ENCODE measurements at places on chromosomes 5 and 9.

GRCh38 chr9:18703151-18703900 is 229.4 kb downstream of the ADAMTSL1 start:
- DNase-seq: no peak

DNA sequence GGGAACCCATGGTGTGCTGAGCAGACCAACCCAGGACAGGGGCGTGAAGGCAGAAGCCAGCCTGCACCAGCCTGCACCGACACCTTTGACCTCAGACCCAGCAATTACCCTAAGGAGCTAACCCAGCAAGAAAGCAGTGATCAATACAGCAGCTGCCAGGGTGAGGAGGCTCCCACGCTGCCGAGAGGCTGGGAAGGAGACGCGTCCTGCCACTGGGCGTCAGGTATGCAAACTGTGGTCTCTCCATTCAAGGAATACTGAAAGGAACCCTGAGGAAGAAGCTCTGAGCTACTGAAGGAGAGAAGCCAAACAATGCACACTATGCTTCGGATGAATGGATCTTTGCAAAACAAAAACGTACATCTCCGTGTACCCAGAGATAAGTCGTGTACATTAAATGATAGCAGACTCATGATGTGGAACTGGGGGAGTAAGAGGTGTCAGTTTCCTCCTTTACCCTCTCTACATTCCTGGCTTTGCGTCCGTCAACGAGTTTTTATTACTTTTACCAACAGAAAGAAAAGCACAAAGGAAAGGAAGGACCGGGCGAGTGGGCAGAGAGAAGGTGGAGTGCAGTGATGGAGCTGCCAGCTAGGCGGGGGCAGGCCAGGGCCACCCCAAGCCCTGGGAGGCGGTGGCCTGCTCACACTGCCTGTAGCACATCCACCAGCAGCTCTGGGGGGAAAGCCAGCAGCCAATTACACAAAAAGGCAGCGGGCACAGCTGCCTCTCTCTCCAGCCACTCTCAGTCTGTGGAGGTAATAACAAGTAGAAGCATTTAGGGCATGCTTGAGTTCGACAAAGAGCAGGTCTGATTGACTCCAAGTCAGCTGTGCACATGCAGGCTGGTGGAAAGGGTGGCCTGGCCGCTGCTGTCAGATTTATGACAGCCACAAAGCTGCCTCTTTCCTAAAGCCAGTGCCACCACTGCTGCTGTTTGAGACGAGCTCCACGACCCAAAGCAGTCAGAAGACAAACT is 29.3 kb downstream of the RASGEF1C start:
- DNase-seq: no peak

GRCh38 chr9:135731454-135731853 is 29.5 kb downstream of the KCNT1 start:
- DNase-seq: no peak

DNA sequence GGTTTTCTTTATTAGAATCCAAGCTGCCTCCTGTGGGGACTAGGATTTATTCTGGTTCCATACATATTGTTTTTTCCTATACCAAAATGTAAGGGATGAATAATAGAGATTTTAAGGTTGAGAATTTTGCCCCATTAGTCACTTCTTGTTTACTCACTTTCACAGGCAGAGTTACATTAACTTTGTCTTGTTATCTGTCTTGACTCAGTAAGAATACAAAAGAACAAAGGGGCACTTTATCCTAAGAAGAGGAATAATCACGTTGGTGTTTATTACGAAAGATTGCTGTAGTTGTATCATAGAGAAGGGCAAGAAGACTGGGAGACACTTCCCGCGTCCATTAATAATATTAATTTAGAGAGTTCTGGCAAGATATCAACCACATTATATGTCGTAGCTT is 599.7 kb upstream of the FTMT start:
- DNase-seq: no peak

- peak; percentile 36 for DNase-seq
These were observed 221.1 kb upstream of the ACTBL2 start for GRCh38 chr5:57703721-57704120.

DNA sequence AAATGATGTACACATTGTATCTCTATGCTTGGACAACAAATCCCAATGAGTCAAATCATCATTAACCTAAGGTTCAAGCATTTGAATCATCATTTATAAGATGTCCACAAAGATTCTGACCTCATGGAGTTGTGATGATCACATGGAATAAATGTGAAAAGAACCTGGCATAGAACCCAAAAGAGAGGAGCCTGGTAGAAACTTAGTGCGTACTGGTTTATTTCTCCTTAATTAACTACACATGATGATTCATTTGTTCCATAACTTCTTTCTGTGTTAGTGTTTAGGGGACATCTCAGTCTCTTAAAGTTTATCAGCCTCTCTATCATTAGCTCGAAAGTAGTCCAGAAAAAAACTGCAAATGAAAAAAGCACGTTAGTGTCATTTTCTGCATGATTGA is 411.6 kb downstream of the BRINP1 start:
- DNase-seq: no peak

GRCh38 chr9:130539420-130540223 is 39.8 kb upstream of the FUBP3 start:
- peak; percentile 16 for DNase-seq

- DNase-seq: no peak
These were observed 381 bp downstream of the MED22 start for GRCh38 chr9:133347515-133347984.

DNA sequence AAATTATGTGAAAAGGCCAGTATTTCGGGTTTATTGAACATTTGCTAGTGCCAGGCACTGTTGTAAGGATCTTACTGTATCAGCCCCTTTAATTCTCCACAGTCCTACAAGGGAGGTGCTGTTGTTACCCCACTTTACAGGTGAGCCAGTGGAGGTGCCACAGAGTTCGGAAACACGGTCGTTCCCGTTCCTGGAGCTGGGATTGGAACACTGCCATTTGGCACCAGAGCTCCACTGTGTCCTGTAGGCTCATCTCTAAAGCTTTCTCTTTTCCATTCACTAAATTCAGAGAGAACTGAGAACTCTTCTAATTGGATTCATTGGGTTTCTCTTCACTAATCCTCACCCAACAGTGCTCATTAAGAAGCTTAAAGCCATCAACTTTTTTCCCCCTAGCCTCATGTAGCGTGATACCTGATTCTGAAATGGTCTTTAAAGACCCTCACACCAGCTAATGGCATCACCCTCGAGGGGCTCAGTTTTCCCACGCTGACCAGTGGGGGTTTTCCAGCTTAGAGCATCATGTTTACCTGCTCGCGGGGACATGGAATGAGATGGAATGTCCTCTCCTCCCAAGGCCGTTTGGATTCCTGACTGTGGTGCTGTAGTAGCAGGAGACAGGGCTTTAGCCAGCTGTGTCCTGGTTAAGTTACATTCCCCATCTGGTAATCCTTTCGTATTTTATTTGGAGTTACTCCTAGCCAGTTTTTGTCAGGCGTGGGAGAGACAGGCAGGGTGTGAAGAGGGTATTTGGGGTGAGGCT is 5.8 kb downstream of the ERGIC1 start:
- DNase-seq: no peak

DNA sequence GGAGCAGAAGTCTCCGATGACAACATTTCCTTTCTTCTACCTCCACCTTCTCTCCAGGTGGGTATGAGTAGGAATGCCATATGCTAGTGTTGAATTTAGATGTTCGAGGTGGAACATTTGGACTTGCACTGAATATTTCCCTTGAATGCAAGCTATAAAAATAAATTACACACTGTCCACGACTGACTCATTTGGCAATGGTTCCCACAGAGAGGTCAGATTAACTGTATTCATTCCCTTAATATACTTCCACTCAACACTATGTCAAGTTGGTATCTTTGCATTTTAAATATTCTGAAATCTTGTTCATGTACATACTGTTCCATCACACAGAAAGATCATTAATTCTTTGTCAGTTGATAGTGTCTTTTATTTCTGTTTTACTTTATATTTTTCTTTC is 222.6 kb upstream of the PIK3R1 start:
- DNase-seq: no peak

- DNase-seq: no peak
These were observed 52.1 kb upstream of the RNU6ATAC start for GRCh38 chr9:134216449-134216951.

DNA sequence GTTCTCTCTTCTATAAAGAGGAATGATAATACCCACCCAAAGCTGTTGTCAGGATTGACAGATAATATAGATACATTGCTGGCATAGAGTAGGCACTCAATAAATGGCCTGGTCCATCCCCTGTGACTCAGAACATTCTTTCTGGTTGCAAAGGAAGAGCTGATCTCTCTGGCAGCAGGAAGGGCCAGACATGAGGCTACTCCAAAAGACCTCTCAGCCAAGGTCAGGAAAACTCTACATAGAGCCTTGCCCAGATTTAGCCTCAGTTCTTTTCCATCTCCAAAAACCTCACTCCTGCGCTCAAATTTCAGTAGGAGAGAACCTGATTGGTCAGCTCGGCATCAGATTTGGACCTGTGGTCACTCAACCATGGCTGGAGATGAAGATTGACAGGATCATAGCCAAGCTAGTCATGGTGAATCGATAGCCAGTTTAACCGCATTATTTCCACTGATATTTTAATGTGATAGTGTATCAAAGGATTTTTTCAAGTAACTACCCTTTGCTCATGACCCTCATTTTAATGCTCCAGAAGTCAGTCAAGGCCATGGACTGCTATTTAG is 319.6 kb downstream of the DRD1 start:
- no peak for DNase-seq

DNA sequence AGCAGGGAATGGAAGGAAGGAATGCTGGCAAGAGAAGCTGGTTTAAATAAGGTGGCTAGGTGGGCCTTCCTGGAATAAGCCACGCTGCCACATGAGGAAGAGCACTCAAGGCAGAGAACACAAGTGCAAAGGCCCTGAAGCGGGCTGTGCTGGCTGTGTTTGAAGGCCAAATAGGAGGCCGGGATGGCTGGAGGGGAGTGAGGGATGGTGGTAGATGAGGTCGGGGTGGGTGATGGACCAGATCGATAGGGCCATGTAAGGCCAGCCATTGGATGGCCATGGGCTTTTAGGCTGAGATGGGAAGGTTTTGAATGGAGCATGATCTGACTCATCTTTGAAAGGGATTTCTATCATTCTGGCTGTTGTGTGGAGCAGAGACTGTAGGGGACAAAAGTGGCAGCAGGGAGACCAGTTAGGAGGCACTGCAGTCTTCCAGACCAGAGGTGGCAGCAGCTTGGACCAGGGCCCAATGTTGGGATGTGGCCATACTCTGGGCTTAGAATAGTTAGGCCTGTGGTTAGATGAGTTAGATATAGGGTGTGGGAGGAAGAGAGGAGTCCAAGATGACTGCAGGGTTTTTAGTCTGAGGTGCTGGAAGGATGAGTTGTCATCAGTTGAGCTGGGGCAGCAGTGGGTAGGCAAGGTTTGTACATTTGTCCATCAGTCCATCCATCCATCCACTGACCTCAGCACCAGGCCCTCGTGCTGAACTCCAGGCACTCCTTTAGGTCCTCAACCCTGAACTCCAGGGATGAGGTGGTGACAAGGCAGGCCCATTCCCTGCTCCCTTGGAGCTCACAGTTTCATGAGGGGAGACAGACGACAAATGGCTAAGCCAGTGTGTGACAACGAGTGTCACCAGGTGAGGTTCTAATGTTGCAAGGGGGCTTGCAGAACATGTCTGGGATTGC is 30.3 kb downstream of the NDST1 start:
- no peak for DNase-seq

DNA sequence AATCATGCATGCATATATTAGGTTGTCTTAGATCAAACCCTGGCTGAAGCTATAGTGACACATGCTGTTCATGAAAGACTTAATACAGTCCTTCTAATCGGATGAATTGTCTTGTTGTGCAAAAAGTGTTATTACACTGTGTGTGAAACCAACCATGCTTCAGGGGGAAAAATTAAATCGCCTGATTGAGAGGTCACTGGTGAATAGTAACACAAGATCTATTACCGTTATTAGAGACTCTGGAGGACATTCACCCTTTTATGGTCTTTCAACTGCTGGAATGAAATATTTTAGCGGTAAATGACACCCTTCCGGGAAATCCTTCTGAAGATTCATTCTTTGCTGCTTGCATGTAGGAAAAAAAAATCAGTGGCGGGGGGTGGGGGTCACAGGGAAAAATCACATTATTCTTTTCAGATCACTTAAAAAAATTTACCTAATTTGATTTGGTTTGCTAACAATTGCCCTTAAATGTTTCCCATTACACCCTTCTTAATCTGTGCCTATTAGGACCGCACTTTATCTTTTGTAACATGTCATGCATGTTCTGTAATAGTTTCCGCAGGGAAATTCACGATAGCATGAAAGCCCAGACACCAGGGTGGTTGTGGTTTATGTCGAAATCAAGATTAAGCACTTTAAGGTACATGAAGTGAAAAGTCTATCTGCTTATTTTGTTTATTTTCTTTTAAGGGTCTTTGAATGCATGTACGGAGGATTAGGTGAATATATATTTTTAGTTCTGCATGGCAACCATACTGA is 120.6 kb downstream of the FOCAD start:
- no peak for DNase-seq

DNA sequence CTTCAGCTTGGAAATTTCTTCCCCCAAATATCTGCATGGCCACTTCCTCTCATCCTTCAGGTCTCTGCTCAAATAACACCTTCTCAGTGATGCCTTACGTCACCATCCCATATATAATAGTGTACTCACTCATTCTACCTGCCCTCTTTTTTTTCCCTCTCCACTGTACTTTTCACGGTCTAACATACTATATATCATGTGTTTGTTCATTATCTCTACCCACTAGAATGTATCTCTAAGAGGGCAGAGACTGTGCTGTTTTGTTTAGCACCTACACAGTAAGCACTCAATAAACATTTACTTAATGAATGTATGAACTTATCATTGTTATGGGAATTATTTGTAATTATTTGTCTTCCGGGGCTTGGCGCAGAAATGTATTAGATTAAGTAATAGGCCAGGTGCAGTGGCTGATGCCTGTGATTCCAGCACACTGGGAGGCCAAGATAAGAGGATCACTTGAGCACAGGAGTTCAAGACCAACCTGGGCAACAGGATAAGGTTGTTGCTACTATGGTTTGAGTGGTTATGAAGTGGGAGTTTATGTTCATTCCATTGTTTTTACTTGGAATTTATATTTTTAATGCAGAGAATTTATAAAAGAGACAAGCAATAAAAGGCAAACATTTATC is 6.0 kb upstream of the IL13 start:
- no peak for DNase-seq

- DNase-seq: no peak
These were observed 109.1 kb downstream of the DOCK2 start for GRCh38 chr5:169746147-169746694.

DNA sequence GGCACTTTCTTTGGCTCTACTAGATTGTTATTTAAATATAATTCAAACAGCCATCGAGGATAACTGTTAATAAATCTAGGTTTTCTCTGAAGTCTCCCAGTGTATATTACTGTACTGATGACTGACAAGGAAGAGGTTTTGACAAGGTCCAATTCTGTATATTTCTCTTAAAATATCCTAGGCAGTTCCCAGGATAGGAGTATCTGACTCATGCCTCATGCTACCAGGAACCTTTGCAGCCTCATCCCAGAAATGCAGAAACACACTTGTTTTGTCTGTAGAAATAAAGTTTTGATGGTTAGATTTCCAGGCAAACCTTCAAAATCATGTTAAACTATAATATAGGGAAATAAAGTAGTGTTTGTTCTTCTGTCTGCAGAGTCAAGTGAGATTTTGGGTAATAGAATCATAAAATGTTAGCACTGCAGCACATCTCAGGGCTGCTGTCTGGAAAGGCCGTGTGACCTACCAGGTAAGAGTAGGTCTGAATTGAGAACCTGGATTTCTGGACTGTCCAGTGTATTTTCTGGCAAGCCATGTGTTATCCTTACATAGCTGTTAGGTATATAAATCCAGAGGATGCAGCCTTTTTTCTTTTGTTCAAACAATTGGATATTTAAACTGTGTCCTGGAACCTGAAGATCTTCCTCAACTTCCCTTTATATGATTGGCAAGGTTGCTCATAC is 8.3 kb downstream of the UBE2D2 start:
- no peak for DNase-seq

GRCh38 chr5:40879163-40879942 is 29.9 kb upstream of the C7 start:
- peak; percentile 1 for DNase-seq
